8988T (cell line): ENCODE measurements at places on chromosomes 16 and 17.

- no peak for DNase-seq
Observed at GRCh38 chr17:16269658-16270057, 52.6 kb downstream of the PIGL start.

DNA sequence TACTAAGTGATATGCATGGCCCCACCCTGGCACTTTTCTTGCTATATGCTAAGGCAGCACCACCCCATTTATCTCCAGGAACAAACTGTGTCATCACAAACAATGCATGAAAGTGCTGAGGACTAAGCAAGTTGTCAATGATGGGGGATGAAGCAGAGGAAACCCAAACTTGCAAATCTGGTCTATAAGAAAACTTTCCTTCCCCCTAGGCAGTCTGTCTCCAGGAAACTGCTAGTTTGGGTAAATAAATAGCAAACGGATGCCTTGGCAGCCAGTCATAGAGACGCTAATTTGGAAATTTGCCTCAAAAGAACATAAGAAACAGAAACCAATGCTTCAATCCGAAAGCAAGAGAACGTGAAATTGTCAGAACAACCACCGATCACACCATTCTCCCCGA lies 5.6 kb upstream of the HSBP1 start:
- no peak for DNase-seq

DNA sequence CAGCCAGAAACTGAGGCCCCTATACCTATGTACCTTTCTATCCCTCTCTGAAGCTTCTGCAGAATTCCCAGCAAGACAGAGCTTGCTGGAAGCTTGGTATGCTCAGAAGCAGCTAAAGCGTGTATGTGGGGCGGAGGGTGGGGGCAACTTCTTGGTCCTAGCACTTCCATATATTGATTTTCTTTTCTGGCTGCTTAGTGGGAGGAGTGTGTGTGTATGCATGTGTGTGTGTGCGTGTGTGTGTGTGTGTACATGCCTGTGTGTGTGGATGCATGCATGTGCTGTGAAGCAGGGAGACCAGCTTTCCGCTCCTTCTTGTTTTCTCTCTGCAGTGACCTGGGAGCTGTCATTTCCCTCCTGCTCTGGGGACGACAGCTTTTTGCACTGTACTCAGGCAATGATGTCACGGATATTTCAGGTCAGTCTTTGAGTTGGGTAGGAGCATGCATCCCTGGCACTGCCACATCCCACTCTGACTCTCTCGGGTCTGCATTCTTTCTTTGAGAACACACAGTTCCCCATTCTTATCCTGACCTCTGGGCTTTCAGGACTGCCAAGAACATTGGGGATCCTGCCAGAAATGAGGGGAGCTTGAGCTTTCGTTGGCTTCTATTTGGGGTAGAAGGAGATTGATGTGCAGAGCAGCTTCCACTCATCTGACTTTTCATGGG lies 10.7 kb downstream of the HPR start:
- no peak for DNase-seq

DNA sequence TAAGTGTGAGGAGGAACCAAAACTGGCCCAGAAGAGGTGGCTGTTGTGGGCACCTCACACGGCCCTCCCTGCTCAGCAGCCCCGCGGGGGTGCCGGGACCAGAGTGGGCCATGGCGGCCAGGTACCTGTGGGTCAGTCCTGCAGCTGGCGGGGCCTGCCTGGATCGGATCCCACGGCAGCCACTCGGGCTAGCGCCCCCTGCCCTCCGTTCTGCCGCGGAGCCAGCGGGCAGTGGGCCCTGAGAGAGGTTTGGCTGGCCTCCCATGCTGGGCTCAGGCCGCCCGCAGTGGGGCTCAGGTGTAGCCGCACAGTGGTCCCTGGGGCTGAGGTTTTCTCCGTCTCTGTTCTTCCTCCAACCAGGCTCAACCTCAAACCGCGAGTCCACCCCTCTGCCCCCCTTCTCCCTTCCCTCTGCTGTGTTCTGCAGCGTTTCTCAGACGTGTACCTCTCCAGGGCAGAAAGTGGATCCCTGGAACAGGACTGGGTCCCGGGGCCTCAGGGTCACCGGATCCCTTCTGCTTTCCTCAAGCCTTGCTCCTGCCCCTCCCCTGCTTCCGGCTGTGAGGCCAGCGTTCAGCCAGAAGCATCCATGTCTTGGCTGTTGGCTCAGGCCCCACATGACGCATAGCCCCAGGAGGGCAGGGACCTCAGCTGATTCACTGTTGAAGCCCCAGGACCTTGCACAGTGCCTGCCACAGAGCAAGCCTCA lies 28.6 kb upstream of the ITGA3 start:
- peak; percentile 86 for DNase-seq

DNA sequence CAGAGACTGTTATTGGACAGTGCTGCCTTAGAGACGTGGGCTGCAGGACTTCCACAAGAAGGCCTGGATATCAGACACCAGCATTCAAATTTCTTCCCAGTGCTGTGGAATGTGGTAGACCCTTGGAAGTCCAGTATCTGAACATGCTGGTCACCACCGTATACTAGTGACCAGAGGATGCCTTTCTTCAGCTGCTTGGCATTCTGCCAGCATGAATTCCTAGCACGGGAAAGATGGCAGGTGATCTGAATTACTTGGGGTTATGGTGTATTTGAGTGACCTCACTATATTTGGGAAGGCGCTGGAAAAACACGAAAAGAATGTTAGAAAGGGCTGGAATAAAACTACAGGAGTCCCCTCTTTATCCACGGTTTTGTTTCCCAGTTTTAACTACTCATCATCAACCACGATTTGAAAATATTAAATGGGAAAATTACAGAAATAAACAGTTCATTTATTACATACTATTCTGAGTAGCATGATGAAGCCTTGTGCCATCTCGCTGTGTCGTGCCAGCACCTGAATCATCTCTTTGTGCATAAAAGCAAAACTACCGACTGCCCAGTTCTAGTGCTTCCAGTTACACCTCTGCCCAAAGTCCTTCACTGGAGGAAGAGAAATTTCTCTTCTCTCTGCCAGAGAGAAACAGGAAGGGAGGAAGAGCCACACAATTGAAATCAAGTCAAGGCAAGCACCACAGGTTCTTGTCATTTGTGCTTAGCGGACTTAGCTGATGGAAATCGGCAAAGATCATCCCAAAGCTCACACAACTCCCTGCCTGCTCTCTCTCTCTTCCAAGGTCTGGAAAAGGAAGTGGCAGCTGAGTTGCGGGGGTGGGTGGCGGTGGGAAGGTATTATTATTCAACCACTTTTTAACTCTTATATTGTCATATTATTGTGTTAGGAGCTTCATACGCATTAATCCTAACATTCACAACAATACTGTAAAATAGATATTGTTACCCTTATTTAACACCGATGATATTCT lies 1.4 kb upstream of the CHST4 start:
- no peak for DNase-seq

GRCh38 chr16:66988197-66988788 lies at the start of gene CES4A:
Gene CES4A, plus strand, starts transcription at chr16:66988589. Its CDS starts 184 bp downstream, at chr16:66988773.
- no peak for DNase-seq

GRCh38 chr17:50330151-50330775 lies 15.7 kb upstream of the XYLT2 start:
- no peak for DNase-seq

DNA sequence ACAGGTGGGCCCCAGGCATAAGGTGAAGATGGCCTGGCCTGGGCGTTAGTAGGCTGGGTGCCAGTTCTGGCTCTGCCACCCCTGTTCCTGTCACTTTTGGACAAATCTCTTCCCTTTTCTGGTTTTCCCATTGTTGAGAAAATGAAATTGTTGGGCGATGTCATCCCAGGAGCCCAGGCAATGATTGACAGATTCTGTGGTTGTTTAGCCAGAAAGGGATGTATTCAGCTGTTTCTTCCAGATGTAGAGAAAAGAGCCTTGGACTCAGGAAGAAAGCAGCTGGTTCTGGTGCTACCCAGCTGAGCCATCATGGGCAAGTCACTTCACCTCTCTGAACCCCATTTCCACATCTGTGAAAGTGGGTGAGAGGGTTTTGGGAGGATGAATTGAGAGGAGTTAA lies 60.1 kb upstream of the MRTFB start:
- DNase-seq: no peak

- no peak for DNase-seq
Observed at GRCh38 chr17:68424203-68424602, 33.1 kb downstream of the WIPI1 start.
